ENCODE measurements at places on chromosomes 4 and X.

GRCh38 chrX:46488712-46489111, 56.5 kb downstream of the ZNF674 start:
- DNase-seq = no peak

- DNase-seq = no peak
These were observed 97.3 kb downstream of the PPP1R2C start for GRCh38 chrX:42680666-42681065.

- DNase-seq = no peak
These were observed 19.0 kb upstream of the SYTL4 start for GRCh38 chrX:100750883-100751282.

DNA sequence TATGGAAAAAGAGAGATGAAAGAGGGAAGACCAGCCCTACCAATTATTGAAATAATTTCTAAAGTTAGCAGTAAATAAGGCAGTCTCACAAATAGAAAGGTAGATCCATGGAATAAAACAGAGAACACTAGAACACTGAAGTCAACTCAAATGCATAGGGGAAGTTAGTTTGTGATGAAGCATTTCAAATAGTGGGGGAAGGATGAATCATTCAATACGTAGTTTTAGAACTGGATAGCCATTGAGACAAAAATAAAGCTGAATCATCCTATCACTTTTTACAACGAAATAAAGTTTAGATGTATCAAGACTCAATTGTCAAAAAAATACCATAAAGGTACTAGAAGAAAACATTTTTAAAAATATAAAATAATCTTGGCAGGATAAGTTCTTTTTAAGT, 143.2 kb upstream of the DGKK start:
- no peak for DNase-seq

DNA sequence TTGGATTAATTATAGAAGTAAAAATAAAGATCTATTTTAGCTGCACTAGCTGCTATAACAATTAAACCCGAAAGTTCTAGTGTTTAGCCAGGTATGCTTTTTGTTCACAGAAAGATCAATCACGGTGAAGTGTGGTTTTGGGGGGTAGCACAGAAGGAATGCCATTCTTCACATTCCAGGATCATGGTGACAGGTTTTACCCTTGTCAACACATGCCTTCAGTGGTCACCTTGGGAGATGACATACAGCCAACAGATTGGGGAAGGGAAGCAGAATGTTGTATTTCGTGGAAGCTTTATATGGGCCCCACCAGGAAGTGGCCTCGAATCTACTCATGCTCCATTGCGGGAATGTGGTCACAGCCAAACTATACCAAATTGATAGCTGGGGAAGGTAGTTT, 753.6 kb downstream of the RAPGEF2 start:
- DNase-seq = no peak

DNA sequence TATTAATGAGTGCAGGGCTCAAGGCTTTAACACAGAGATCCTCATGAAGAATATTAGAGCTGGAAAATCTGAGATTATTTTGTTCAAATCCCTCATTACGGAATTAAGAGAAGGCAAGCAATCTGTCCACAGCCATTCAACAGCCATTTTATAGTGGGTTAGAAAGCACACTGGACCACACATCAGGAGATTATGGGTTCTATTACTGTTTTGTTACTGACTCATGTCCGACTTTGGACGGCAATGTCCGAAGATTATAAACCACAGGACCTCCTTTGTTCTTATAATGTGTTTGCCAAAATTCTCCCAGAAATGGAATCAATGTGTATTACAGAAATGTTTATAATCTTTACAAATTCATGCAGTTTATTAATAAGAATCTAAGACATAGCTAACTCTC, 8.1 kb downstream of the LAMTOR3 start:
- no peak for DNase-seq

DNA sequence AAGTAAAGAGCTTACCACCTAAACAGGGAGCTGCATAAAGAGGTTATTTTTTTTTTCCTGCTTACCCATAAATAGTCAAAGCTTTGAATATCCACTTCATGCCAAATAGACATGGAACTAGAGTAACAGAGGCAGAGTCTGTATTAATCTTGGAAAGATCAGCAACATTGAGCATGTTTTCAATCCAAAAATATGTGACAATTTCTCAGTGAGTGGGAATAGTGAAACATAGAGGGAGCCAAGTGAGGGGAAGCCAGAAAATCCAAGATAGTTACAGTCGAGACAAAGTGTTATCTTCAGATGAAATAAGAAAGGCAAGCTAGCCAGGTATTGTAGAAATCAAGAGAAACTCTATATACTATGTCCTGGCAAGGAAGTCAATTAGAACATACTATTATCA, 122.3 kb upstream of the TACR3 start:
- DNase-seq = no peak

- no peak for DNase-seq
These were observed at the start of gene NSUN7 for GRCh38 chr4:40749717-40750460. Gene NSUN7 (plus strand): TSS chr4:40749955. CDS start chr4:40750694, 739 bp downstream.

- DNase-seq = no peak
These were observed 17.4 kb downstream of the CETN2 start for GRCh38 chrX:152813206-152813605.

DNA sequence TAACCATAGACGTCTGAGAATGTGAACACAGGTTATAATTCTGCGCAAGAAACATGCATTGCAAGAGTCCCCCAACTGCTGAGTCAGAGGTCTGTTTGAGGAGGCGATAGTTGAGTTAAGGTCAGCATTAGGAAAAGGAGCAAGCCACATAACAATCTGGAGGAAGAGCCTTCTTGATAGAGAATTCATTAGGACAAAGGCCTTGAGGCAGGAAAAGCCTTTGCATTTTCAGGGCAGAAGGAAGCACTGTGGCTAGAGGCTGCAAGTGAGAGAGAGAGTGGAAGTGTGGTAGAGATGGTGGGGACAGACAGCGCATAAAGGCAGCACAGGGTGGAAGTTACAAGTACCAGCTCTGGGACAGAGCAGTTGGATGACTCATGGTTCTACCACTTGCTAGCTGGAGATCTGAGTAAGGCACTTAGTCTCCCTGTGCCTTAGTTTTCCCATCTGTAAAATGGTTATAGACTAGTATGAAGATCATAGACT, 125.8 kb upstream of the LNX1 start:
- DNase-seq = no peak

DNA sequence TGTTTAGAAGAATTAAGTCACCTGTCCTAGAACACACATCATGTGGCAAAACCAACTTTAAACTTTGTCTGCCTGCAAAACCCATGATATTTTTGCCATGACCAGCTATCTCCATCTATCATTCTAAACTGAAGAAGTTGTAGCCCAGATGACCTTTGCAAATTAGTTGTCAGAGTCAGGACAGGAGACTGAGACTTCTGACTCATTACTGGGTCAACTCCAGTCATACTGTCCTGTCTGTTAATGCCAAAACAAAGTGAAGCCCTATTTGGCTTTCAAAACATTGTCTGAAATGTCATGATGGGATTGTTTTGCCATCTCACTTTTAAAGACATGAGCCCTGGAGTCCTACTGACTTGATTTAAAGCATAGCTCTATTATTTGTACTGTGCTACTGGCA, 365.7 kb upstream of the CPEB2 start:
- no peak for DNase-seq

DNA sequence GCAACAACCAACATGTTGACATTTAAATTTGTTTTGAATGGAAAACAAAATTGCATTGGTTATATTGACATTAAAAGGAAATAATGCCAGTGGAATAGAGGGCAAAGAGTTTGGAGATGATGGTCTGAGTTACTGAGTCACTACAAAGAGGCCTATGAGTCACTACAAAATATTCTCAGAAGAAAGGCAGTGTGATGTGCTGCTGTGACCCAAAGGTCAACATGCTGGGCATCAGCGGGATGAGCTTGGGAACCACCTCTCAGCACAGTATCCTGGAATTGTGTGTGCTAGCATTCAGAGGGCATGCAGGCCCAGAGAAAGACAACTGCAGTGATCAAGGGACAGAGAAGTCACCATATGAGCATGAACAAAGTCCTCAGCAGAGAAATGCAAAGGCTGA, 2.8 kb downstream of the CMC4 start:
- no peak for DNase-seq

GRCh38 chrX:40449956-40450706, 130.6 kb upstream of the ATP6AP2 start:
- DNase-seq = no peak

- DNase-seq = no peak
These were observed 48.4 kb upstream of the MSANTD1 start for GRCh38 chr4:3200423-3201090.

DNA sequence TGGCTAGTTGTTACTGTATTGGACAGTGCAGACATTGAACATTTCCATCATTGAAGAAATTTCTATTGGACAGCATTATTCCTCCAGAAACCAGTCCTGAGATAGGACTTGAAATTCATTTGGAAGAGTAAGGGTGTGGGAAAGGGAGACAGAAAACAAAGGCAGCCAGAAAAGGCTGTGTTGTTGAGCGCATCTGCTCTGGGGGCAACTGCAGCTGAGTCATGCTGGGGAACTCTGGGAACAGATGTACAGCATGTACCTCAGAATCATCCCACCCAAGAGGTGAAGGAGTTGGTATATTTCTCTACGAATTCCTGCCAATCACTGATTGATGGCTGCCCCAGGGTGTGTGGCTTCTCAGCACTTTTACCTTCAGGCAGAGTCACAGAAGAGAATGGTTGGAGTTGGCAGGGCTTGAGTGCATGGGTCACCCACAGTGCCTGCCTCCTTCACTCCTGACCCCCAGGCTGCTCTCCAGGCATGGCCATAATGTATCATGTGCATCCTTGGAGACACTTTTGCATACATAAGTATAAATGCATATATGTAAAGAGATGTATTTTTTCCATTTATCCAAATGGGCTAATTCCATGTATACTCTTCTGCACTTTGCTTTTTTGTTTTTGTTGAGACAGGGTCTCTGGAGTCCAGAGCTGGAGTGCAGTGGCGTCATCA, 39.4 kb downstream of the GEMIN8 start:
- no peak for DNase-seq

- no peak for DNase-seq
These were observed 212.5 kb upstream of the CLNK start for GRCh38 chr4:10897076-10897475.

DNA sequence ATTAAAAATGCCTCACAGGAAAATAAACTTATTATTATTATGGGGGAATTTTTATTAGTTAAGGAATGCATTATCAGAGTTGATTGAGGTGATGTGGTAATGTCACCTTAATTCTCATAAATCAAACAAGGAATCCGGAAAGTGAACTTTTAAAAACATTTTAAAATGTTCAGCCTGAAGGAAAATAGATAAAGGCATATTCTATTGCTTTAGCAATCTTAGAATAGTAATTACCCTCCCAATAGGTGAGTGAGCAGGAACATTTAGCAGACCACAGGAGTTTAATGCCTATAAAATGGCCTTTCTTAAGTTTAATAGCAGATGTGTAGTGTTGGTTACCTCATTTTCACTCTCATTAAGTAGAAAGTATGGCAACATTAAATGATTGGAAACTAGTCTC, 160.9 kb upstream of the MAD2L1 start:
- DNase-seq = no peak

DNA sequence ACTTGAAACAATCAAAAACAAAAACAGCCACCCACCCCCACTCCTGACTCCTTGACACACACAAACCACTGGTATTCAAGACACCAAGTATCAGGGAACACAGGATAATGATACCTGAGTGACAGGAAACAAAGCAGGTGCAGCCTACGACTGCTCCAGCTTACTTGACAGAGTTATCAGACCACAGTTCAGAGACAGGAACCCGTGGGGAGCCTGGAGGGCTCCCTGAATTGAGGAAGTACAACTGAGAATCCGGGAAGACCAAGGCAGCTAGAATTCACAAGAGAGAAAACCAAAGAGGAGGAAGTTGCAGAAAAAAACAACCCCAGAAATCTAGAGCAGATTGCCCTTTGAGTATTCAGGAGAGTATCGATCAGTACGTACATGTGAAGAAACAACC, 20.5 kb downstream of the COMMD8 start:
- DNase-seq = no peak

DNA sequence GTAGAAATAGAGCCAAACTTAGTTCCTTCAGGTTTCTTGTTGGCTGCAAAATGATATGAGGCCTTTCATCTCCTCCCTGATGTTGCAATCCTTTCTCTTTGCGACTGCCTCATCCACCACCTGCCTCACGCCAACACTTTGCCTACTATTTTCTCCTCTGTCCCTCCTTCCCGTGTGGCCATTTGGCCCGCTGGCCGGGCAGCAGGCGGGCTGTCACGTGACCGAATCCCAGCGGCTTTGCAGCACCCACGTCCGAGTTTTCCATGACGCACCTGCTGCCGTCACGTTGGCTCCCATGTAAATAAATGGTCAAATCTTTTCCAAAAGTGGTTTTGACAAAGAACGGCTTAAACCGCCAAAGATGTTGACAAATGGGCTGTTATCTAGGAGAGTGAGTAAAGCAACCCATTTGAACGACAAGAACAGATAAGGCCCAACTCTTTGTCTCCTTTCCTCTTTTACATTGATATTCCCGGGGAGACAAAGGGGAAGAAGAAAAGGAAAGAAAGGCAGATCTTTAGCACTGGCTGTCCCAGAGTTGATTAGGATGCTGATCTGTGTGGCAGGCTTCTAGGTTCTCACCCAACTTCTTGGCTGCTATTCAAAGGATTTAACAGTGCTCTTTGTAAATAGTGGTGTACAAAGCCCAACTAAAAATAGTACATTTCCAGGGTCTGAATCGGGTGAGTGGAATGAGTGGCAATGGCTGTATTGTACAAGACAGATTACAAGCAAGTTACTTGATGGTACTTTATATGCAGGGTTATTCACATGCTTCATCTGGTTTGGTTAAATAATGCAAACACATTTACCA, 174.2 kb upstream of the JADE1 start:
- DNase-seq = no peak

GRCh38 chr4:738781-739280, 33.2 kb downstream of the PCGF3 start:
- DNase-seq = no peak

DNA sequence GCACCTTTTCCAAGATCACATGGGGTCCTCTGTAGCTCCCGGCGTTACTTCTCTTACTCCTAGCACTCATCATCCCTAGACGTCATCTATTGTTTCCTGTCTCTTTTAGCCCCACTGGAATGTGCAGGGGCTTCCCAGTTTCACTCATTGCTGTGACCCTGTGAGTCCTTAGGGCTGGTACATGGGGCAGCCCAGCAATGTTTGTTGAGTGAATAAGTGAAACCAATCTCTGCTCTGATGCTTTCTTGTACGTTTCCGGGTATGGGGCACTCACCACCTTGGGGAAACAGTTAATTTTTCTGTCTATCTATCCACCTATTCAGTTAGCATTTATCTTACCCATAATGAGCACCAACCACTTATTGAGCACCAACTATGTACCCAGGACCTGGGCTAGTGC, 16.1 kb downstream of the MSX1 start:
- DNase-seq = no peak

- peak; percentile 5 for DNase-seq
These were observed 81.7 kb downstream of the ZC4H2 start for GRCh38 chrX:64894454-64895038.

- no peak for DNase-seq
These were observed 4.9 kb downstream of the OPHN1 start for GRCh38 chrX:68428431-68428830.

All from T-helper 9 cell (primary cell).